ENCODE measurements at places on chromosomes 7 and 10.

GRCh38 chr7:111312966-111313365, 222.0 kb downstream of the LRRN3 start:
- no peak for DNase-seq

- DNase-seq, result no peak
These were observed 7.9 kb downstream of the CCDC3 start for GRCh38 chr10:12993595-12993994.

DNA sequence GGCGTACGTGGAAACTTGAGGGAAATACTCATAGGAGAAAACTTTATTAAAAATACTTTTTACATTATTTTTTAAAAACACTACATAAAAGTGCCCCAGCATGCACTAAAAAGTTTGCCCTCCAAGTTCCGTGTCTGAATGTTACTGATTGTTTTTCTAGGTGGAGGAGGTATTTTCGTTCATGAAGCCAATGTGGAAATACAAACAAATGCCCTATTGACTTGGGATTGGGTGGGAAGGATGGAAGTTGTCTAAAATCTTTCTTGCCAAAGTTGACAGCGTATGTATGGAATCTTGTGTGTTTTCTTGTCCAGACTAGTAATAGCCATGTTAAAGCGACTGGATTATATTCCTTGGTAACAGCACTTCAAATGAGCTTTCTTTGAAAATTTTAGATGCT, 1.2 kb downstream of the PROSER2 start:
- DNase-seq, result no peak

- DNase-seq, result no peak
These were observed 48.7 kb downstream of the ARMC3 start for GRCh38 chr10:22976534-22976933.

DNA sequence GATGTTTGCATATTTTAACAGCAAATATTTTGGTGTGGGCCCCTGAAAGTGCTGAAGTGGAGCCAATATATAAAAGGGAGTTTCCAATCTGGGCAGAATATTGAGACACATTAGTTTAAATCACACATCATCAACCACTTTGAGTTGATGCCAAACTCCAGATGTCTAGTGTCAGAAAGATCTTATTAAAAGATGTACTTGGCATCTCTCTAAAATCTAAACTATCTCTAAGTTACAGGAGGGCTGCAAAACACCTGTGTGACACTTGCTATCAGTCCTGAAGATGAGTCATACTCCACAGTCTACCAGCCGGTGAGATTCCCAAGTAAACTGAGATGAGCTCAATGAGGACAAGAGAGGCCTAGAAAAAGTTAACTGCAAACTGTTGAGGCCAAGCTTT, 11.4 kb downstream of the JAZF1 start:
- DNase-seq, result no peak

- DNase-seq, result no peak
These were observed 167.6 kb downstream of the AMPH start for GRCh38 chr7:38463277-38464225.

GRCh38 chr7:102186306-102186705, 100.4 kb upstream of the SH2B2 start:
- DNase-seq, result no peak

- no peak for DNase-seq
These were observed 946.0 kb downstream of the NRG3 start for GRCh38 chr10:82821043-82821442.

DNA sequence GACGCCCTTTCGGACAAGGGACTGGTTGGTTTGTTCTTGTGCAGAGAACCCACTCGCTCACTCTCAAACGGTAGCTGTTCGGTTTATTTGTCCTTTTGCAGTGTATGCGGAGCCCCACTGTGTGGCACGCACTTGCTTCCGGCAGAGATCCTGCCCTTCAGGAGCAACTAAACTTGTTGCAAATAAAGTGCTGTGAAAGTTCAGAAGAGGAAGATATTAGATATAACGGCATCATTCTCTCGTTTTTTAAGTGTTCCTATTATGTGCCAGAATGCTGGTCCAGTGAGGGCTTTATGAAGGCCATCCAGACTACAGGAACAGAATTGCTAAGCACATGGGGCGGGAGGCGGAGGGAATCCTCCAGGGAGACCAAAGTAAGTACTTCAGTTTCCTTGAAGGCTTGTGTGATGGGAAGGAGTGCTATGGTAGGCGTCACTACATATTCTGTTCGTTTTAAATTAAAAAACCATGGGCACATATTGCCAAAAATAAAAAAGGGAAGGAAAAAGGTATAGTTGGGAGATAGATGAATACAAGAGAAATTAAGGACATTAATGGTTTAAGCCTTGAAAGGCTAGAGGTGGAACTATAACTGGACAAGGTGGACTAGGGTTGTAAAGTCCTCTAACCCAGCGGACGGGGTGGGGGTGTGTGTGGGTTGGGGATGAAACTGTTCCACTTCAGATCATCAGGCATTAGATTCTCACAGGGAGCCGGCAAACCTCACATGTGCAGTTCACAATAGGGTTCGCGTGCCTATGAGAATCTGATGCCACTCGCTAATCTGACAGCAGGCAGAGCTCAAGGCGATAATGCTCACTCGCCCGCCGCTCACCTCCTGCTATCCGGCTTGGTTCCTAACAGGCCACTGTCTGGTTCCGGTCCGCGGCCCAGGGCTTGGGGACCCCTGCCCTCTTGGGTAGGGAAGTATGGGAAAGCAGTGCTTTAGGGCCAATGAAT, 704 bp upstream of the ERLIN1 start:
- no peak for DNase-seq

DNA sequence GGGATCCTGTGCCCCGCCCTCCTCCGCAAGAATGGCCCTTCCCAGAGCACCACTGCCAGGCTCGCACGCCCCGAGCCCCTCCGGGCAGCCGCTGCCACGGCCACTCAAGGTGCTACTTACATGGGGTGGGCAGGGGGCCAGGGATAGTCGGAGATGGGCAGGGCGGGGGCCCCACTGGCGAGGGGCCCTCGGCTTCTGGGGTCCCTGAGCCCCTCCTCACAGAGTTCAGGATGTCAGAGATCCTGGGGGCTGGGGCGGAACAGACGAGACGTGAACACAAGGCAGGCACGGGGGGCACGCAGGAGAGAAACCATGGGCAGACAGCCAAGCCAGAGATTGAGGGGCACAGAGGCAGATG, 25.6 kb downstream of the YKT6 start:
- DNase-seq, result no peak

DNA sequence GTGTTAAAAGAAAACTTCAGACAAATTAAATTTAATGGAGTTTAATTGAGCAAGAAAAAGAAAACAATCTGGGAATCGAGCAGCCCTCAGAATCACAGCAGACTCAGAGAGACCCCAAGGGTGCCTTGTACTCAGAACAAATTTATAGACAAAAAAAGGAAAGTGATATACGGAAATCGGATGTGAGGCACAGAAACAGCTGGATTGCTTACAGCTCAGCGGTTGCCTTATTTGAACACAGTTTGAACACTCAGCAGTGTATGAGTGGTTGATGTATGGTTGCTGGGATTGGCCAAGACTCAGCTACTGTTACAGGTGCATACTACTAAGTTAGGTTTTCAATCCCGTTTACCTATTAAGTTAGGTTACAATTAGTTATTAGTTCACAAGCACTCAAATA, 103.8 kb upstream of the LYZL1 start:
- no peak for DNase-seq

- no peak for DNase-seq
These were observed 143.6 kb downstream of the HBP1 start for GRCh38 chr7:107312418-107312817.

- DNase-seq, result no peak
These were observed 57.6 kb downstream of the BICC1 start for GRCh38 chr10:58570307-58570723.

- DNase-seq, result no peak
These were observed 45.7 kb downstream of the COL28A1 start for GRCh38 chr7:7490003-7490402.

GRCh38 chr7:50676740-50677637, 105.7 kb downstream of the GRB10 start:
- no peak for DNase-seq

- no peak for DNase-seq
These were observed 154.2 kb downstream of the GRID1 start for GRCh38 chr10:86212391-86212700.

DNA sequence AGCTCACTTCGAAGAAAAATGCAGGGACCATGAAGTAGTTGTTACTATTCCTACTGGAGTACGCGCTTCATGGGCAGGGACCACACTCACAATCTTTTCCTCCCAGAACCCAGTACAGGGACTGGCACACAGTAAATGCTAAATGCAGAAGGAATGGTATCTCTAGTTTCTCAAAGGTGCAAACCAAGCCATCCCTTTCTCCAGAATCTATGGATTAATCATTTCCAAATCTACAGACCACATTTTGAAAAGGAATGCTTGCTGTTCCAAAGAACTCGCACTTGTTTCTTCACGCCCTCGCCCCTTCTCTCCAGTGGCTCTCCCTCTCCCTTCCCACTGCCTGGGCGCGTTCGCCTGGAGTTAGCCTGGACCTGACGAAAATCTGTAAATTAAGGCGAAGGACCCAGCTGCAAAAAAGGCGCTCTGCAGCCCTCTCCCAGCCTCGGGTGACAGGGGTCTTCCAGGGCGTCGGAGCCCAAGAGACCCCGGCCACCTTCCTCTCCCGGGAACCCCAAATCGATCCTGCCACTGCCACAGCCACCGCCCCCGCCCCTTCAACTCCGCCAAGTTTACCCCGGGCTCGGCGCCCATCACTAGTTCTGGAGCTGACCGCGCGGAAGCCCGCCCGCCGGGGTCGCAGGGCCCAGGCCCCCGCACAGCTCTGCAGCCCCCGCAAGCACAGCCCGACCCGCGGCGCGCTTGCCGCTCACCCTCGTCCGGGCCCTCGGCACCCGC, 527 bp downstream of the PDIA4 start:
- peak; percentile 39 for DNase-seq

DNA sequence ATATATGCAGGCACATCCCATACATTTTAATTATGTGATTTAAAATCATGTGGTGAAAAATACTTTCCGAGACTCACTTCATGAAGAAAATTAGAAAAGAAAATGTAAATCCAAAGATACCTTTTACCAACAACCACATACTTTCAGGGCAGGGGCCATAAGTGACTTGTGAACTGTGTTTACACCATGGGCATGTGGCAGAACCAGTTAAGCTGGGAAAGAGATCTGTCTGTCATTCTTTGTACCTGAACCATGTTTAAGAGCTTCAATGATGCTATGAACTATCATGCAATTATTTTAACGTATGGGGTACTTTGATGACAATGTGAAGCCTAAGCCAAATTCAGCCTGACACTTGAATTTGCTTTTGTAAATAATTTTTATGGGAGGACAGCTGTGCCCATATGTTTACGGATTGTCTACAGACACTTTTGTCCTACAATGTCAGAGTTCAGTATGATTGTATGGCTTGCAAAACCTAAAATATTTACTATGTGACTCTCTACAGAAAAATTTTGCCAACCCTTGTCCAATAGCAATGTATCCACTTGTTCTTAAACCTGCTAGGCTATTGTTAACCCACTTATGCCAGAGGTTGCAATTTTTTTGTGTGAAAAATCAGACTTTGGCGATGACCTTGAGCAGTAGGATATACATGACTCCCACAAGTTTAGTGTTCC, 654.6 kb downstream of the TNS3 start:
- DNase-seq, result no peak

GRCh38 chr10:11510281-11510680, 101.2 kb downstream of the USP6NL start:
- no peak for DNase-seq

DNA sequence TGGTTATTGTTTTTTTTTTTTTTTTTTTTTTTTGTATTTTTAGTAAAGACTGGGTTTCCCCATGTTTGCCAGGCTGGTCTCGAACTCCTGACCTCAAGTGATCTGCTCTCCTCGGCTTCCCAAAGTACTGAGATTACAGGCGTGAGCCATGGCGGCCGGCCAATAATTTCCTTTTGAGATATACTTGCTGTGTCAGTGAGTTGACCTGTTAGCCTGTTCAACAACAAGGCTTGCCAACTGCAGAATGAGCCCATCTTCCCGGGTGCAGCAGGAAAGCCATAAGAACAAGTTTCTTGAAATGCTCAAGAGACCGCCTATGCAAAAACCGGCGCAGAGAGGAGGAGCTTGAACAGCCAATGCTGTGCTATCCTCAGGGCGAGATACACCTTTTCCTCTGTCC, 112.5 kb downstream of the PRPF18 start:
- no peak for DNase-seq

- DNase-seq, result no peak
These were observed 413 bp downstream of the PANK1 start for GRCh38 chr10:89644691-89644966.

- DNase-seq, result no peak
These were observed 43.3 kb downstream of the IL15RA start for GRCh38 chr10:5933909-5934546.

DNA sequence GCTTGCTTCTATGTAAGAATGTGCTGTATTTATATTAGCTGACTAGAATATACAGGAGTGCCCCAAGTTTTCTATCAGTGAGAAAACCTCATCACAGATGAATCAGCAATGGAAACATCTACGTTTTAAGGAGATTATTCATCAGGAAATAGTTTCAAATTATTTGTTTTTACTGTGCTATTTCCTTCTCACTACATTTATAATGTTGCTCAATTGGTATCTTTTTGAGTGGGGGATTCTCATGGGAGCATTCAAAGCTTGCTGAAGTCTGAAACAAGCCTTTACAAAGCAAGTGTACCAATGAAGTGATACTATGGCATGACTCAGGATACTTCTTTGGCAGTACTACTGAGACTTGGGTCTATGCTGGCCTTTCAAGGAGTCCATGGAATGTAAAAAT, 191.1 kb upstream of the SLC26A5 start:
- DNase-seq, result no peak

DNA sequence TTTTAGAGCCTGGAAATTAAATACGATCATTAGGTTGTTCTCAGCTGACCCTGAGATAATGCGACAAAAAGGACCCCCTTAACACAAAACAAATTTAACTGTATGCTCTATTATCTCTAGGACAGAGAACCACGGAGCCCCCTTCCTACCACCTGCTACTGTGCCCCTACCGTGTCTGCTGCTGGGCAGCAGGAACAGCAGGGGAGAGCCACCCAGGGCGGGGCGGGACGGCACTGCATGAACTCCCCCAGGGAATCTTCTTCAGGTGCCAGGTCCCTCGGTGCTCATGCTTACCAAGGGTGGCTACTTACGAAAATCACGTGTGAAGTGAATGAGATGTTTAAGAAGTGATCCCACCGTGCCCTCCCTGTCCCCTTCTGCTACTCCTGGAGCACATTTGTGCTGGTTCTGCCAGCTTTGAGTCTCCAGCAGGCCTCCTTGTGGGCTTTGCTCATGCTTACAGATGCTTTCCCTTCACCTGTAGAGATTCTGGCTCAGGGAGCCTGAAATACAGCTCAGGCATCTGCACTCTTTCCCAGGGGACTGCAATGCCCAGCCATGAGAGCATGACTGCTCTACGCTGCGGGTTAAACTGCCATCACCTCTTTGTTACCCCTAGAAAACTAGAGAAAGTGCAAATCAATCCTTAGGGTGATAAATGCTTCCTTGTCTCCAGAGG, 59.9 kb downstream of the MRPL32 start:
- DNase-seq, result no peak

- DNase-seq, result no peak
These were observed 19.2 kb downstream of the TMEM273 start for GRCh38 chr10:49168831-49169500.

DNA sequence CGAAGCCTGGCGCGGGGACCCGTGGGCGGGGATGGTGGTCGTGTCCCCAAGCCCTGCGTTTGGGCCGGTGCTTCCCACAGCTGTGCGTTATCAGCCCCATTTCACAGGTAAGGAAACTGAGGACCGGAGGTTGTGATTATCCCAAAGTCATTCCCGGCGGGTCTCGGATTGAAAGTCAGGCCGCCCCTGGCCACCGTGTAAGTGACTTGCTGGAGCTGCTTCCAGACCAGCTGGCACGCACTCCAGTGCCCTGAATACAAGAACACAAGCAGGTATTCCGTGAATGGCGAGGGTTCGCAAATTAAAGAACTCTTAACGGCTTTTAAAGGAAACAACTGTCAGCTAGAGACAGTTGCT, 675 bp upstream of the ATE1 start:
- DNase-seq, result peak; percentile 7
